Activated effector memory CD4-positive, alpha-beta T cell treated with anti-CD3 and anti-CD28 coated beads, Interleukin-2, amount 50 U/mL, for 16 hours (primary cell): ENCODE measurements at places on chromosomes 7 and 10.

- DNase-seq, result no peak
These were observed 115.1 kb downstream of the VTI1A start for GRCh38 chr10:112562122-112562521.

DNA sequence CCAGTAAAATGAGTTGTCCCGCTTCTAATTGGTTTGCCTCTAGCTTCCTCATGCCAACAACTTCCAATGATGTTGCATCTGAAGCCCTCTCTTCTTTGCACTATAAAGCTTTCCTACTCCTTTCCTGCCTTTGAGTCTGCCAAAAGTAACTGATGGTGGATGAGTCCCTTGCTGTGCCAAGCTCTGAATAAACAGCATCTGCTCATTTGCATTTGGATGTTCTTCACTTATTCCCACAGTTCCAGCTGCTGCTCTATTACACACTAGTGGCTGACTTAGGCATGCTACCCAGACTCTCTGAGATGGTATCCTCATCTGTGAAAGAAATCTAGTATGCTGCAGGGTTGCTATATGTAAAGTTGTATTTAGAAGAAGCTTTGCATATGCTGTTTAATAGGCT lies 24.9 kb downstream of the SFR1 start:
- DNase-seq, result no peak

DNA sequence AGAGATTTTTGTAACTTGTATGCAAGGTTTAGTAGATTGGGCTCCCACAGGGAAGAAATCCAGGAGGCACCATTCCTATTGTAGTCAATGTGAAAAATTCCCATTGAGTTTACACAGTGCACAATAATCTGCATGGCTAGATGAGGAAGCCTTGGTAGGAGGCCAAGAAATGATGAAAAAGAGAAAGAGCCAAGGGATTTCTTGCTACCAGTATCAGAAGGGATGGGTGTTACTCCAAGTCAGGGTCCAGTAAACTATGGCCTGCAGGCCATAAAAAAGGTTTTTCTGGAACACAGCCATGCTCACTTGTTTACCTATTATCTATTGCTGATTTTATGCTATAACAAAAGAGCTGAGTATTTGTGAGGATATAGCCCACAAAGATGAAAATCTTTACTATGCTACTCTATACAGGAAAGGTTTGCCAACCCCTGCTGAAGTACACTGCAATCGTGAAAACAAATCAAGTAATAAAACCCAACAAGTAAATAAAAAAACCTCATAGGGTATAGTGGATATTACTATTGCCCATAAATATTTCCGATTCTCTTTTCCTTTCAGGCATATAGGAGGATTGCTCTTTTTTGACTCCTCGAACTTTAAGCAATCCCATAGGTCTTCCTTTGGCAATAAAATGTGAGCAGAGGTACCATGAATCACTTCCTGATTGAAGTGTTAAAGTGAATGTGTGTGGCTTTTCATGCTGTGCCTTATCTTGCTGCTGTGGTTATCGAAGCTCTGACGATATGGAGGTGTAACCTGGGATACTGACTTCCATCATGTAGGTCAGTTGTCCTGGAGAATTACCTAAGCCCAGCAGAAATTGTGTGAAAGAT lies 256.3 kb upstream of the MAGI2 start:
- DNase-seq, result no peak

DNA sequence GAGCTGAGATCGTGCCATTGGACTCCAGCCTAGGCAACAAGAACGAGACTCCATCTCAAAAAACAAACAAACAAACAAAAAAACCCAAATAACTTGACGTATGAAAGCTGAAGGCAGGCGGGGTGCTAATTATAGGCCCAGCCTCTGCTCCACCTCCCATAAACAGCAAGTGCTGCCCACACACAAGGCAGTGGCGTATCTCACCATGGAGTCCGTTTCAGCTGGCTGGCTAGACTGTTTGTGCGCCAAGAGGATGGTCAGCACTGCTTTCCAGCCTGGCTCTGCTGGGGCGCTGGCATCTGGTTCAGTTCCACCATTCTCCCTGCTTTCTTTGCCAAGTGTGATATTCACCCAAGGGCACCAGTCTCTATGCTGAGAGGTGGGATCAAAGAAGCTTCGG lies 29.1 kb downstream of the ZC3HC1 start:
- DNase-seq, result no peak

DNA sequence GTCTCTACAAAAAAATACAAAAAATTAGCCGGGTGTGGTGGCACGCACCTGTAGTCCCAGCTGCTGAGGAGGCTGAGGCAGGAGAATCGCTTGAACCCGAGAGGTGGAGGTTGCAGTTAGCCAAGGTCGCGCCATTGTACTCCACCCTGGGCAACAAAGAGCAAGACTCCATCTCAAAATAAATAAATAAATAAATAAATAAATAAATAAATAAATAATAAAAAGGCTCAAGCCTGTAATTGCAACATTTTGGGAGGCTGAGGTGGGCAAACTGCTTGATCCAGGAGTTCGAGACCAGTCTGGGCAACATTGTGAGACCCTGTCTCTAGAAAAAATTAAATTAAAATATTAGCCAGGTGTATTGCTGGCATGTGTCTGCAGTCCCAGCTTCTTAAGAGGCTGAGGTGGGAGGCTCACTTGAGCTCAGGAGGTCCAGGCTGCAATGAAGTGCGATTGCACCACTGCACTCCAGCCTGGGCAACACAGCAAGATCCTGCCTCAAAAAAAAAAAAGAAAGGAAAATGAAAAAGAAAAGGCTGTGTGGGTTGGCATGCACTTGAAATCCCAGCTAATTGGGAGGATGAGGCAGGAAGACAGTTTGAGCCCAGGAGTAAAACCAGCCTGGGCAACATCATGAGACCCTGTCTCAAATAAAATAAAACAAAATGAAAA lies 27.6 kb upstream of the SRGN start:
- no peak for DNase-seq

GRCh38 chr7:132290021-132290420 lies 286.2 kb downstream of the PLXNA4 start:
- DNase-seq, result no peak

- DNase-seq, result peak; percentile 14
These were observed 52.2 kb upstream of the SHH start for GRCh38 chr7:155864271-155864985.

GRCh38 chr7:2680792-2681490 lies 7.1 kb upstream of the AMZ1 start:
- peak; percentile 80 for DNase-seq

GRCh38 chr10:62972103-62972502 lies 155.9 kb upstream of the EGR2 start:
- DNase-seq, result no peak

- DNase-seq, result no peak
These were observed 75.8 kb downstream of the ZNF92 start for GRCh38 chr7:65449505-65449852.

DNA sequence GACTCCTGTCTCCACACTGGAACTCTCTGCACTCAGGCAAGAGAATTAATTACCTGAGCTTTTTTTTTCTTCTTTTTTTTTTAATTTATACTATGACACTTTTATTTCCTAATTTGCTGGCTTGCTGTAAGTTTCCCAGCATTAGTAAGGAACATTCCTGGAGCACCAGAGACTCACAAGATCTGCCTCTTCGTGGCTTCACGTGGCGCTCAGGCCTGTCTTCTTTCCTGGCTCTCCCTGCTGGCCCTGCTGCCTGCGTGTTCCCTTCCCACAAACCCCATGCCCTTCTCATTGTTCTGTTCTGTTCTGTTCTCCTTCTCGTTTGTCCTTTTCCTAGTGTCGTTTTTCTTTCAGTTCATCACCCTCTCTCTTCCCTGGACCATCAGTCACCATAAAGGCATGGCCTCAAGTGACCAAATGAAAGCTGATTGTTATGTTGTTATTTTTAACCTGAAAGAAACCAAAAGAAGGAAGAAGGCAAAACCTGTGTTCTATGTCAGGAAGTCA lies 591.6 kb upstream of the PFKP start:
- DNase-seq, result no peak

GRCh38 chr7:64887756-64888508 lies 15.1 kb upstream of the ZNF273 start:
- peak; percentile 75 for DNase-seq

GRCh38 chr7:109879287-109879828 lies 1211.6 kb upstream of the LRRN3 start:
- DNase-seq, result no peak

GRCh38 chr7:3461923-3462322 lies 160.9 kb downstream of the SDK1 start:
- peak; percentile 83 for DNase-seq

DNA sequence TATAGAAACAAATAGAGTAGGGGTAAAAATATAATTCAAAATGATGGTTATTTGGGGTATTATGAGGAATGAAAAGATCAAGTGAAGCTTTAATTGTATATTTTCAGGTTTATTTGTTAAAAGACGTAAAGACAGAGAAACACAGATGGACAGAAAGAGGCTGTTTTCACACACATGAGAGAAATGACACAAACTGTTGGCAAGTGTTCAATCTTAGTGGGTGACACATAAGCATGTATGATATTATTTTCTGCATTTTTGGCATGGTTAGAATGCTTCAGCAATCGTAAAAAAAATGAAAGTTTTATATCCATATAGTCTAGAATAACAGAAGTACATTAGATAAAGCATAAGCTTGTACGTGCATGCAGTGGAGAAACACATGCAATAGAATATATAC lies 464.4 kb upstream of the AKR1E2 start:
- DNase-seq, result no peak

DNA sequence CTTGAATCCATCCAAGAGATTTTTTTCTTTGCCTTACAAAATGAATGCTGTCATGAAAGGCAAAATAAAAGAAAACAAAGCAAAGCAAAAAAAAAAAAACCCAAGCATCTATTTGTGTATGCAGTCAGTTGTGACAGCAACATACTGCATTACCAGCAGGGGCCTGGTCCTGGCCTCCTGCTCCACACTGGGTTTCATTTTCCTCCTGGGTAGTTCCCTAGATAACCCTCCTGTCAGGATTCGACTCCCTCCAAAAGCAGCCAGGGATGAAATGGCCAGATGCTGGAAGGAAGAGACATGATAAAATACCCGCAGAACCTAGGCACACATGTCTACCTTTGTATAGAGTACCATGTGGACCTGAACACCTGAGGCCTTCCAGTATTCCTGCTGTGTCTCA lies 148.6 kb downstream of the NRCAM start:
- DNase-seq, result no peak

DNA sequence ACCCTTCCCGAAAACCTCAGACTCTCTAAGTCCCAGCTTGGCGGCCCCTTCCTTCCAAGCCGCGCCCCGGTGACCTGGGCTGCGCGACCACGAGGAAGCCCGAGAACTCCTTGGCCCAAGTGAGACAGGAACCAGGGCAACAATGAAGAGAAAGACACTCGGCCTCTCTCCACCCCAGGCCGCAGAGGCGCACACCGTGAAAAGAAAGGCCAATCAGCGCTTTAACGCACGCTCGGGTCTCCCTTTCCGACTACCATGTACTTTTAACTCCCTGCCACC lies 166.4 kb upstream of the PPP1R3A start:
- no peak for DNase-seq

DNA sequence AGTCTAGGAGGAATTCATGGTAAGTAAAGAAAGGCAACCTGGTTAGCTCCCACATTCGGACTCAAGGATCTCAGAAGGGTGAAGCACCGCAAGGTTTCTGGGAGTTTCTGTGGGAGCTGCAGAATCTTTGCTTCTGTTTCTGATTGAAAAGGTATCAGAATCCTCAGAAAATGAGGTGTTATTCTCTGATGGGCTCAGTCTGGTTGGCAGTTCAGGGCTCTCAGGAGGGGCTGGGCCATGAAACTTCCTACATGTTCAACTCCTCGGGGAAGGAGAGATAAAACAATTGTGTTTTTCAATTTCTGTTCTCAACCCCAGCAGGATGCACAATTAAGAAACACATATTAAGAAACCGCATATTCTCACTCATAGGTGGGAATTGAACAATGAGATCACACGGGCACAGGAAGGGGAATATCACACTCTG lies 9.1 kb downstream of the OR2A7 start:
- DNase-seq, result no peak

- no peak for DNase-seq
These were observed 29.6 kb downstream of the ARHGAP21 start for GRCh38 chr10:24694086-24694485.

GRCh38 chr10:6364893-6365292 lies 162.2 kb downstream of the PFKFB3 start:
- no peak for DNase-seq

GRCh38 chr7:150435390-150436073 lies 14.9 kb upstream of the GIMAP8 start:
- DNase-seq, result peak; percentile 51

DNA sequence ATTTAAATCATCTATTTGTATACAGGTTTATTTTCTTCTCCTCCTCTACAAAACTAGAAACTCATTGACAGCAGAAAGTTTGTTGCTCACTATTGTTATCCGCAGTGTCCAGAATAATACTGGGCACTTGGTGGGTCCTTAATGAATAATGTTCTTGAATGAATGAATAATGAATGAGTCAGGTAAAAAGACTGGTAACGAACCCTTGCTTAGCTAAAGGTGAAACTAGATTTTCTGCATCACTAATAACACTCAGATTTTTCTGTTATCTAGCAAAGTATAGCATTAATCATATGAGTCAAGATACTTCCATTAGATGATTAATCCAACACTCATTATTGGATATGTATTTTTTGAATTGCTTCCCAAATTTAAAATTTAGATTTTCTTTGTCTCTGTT lies 953.2 kb downstream of the SORCS3 start:
- no peak for DNase-seq

- peak; percentile 89 for DNase-seq
These were observed at the start of gene ZMYND11 for GRCh38 chr10:135132-135600. ZMYND11 (plus strand) TSS chr10:135455; CDS start chr10:180013, 44,558 bp downstream.

GRCh38 chr7:130329681-130330080 lies 14.9 kb upstream of the CPA5 start:
- no peak for DNase-seq

GRCh38 chr7:151676759-151677158 lies 157.1 kb upstream of the RHEB start:
- DNase-seq, result no peak

GRCh38 chr10:79947083-79947415 lies 1.9 kb downstream of the SFTPD start:
- DNase-seq, result no peak
